ENCODE measurements at places on chromosomes 6 and 20.

GRCh38 chr20:33444797-33445560 lies 1.4 kb upstream of the SNTA1 start:
- no peak for DNase-seq

DNA sequence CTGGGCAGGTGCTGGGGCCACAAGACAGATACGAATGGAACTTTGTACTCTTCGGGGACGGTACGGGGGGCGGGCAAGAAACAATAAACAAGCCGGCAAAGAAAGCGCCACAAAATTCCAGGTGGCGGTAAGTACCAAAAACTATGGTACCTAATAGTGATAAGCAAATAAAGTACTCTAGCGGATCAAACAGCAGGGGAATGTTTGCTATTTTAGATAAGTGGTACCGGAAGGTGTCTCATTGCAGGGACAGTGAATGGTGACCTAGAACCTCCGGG lies 15.1 kb upstream of the RIPK1 start:
- DNase-seq, result no peak

DNA sequence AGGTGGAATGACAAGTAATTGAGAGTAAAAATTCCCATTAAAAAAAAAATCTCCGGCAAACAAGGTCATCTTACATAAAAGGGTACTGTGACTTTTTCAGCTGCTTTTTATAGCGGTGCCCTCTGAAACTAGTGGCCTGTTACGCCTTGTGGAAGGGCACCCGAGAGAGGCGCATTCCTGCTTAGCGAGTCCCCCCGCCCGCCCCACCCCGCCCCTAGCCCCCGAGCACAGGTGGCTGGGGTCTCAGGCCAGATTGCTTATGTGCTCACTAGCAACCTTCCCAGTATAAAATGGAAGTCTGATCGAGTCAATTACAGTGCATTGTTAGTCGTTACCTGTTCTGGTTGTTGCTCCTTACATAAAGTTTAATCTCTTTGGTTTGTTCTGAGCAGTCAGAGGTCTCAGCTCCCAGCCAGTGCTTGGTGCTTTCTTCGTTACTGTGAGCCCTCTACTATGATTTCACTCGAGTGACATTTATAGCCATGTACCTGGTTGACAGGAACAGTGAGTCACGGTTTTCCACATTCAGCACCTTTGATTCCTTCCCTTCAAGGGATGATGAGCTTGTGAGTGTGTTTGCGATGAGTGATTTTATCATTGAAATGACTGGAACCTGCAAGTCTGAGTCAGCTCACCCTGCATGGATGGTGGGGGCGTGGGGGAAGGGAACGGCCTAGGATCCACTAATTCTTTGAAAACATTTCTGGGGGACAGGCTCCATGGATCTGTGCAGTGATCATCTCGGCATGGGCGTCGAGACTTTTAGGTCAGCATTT lies 47.6 kb downstream of the ZDHHC14 start:
- no peak for DNase-seq

DNA sequence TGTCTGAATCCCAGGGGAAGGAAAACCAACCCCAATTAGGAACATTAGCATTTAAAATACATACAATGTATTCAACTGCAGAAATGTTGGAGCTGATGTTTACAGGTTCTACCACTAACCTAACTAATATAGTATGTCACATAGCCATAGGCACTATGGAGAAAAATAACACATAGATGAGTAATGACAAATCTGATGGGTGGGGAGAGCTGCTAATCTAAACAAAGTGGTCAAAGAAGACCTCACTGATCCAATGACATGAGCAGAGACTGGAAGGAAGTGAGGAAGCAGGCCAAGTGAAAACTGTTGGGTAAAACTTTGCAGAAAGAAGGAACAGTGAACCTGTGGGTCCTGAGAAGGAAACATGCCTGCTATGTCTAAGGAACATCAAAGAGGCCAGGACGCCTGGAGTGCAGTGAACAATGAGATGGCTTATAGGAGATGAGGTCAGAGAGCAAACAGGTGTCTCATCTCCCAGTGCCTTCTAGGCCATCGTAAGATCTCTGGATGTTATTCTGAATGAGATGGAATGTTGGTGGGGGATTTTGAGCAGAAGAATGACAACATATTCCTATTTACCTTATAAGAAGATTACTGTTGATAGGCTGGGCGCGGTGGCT lies 135.7 kb downstream of the ALDH8A1 start:
- DNase-seq, result no peak

DNA sequence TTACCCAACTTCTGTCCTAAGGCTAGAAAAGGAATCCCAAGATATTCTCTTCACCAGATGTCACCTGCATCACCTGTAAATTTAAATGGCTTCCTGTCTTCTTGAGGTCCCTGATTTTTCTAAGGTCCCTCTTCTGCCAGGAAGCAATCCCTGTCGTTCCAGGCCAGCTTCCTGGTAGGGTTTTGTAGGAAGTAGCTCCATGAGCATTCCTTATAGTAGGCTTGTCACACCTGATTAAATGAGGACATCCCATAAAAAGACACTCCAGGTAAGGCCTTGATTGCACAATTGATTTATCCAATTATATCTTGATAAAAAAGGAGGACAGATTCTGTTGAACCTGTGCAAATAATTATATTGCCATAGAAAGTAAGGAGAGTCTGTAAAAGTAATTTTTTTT lies 8.7 kb downstream of the RAB44 start:
- DNase-seq, result no peak

- no peak for DNase-seq
Observed at GRCh38 chr6:134676307-134677281, 273.3 kb downstream of the ALDH8A1 start.

DNA sequence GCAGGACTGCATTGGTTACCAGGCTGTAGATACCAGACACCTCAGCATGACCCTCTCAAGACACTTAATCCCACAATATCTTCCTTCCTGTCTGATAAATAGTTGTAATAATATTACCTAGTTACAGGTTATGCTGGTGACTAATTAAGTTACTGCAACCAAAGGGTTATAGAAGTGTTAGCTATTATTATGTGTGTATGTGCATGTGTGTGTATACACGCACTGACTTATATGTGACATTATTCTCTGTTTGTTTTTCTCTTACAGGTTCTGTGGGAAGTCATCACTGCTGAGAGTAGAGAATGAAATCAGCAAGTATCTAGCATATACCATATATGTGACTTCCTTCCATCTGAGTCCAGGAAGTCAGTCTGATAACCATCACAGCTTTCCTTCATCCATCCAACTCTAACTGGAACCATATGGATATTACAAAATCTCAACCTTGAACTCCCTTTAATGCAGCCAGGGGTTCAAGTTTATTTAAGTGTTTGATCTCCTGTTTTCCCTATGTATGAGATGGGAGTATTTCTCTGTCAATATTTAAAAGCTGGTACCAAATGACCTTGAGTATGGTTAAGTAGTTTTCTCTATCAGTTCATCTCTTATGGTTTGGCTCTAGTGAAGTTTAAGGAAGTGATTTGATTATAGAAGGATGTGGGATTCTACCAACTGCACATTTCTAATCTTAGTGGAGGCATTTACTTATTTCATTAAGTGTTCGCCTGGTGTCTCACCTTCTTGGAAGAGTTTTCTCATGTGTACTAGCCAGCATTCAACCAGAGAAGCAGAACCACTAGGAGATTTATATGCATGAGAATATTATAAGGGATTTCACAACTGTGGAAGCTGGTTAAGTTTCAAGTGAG lies 313.2 kb downstream of the HIVEP2 start:
- DNase-seq, result no peak

- peak; percentile 59 for DNase-seq
Observed at GRCh38 chr6:26199057-26199772, 112.0 kb downstream of the HFE start.

DNA sequence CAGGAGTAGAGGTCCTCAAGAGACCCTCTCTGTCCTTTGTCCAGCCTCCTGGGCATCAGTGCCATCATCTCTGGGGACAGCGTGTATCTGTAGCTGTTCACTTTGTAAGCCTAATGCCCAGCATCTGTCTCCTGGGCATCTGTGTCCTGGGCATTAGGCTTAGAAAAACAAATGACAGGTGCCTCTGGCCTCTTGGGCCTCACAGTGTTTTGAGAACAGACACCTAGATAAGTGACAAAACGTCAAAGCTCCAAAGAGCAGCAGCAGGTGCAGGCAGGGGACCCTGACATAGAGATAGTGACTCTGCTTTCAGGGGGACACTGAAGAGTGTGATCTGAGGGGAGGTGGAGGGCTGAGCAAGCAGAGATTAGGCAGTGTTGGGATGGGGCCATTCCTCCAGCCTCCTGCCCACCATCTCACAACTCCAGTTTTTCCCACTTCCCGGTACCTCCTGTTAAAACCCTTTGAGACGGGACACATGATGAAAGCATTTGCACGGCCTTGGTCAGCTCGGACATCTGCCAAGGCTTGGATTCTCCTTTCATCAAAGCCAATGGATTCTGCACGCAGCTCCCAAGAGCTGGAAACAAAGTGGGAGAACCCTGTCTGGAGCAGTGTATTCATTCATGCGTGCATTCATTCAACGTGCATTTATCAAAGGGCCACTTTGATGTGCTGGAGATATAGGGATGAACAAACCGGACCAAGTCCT lies 55.5 kb upstream of the CD93 start:
- no peak for DNase-seq

DNA sequence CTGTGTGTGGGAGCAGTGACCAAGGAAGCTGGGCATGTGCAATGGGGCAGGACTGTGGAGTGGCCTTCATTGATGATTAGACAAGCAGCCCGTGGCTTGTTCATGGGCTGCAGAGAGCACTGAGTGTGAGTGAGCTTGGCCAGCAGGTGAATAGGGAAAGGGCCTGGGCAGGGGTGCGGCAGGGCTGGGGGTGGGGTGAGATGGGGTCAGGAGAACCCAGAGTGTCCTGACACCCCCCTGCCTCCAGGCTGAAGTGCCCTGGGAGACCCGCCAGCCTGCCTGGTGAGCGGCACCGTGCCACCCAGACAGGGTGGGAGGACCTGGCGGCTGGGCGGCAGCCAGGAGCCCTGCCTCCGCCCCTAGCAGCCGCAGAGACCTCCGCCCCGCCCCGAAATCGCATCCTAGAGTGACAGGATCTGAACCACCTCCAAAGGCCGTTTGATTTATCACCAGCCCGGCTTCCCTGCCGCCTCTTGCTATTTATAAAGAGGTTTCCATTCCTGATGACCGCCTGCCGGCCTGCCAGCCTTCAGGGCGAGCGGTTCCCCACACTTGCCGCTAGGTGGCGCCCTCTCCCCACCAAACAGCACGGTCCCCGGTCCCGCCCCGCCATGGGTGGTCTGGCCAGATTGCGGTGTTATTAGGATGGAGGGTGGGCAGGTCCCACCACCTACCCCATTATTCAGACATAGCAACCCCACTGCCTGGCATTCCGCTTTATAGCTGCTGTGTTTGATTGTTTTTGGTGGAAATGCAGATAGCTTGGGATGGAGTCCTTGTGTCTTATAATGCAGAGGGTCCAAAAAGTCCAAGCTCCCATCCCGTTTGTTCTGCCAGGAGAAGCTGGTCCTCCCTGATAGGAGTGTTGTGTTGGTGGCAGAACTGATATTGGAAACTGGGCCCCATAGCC lies 3.5 kb downstream of the MYLK2 start:
- peak; percentile 66 for DNase-seq

DNA sequence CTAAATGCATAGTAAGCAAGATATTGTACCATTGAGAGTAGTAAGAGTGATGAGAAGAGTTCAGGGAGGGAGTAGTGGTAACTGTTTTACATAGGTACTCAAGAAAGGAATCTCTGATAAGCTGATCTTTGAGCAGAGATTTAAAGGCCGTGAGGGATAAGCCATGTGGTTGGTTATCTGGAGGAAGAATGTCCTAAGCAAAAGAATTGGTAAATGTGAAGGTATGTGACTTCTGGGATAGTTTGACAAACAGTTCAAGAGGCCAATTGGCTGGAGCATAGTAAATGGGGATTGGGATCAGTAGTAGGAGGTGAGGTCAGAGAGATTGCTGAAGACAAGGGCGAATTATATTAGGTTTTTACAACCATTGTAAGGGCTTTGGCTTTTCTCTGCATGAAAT lies 40.1 kb downstream of the PLCB1 start:
- DNase-seq, result no peak

- DNase-seq, result no peak
Observed at GRCh38 chr20:14223806-14224205, 113.6 kb downstream of the FLRT3 start.

- DNase-seq, result no peak
Observed at GRCh38 chr20:41205313-41205712, 68.0 kb downstream of the PLCG1 start.

GRCh38 chr6:142474531-142475289 lies 172.9 kb downstream of the ADGRG6 start:
- DNase-seq, result no peak

DNA sequence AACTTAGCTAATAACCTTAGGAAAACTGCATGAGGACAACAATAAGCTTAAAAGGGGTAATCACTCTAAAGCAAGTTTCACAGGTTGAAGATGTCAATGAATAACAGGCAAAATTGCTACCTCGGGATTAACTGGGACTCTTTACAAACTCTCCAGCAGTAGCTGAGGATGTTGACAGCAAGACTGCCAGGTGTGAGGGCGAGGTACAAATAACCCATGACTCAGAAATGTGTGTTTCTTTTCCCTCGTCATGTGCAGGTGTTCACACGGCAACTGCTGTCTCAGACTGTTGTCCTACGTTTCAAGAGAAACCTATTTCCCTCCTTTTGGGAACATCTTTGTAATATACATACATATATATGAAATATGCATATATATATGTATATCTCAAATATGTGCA lies 15.9 kb downstream of the BCAS1 start:
- DNase-seq, result no peak

DNA sequence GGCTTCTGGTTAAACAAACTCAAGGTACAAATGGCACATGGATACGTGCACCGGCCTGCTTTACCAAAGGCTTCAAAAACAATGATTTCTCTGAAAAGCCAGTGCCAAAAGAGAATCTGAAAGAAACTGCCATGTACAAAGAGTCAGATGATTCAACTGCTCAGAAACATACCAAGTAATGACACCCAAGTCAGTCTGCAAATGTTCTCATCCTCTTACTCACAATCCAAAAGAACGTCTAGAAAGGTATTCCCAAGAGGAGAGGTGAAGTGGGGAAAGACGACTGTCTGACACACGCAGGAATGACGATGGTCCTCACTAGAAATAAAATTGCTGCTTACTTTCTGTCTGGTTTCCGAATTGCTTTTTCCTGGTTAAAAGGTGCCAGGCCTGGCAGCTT lies 52.9 kb downstream of the NFATC2 start:
- no peak for DNase-seq

DNA sequence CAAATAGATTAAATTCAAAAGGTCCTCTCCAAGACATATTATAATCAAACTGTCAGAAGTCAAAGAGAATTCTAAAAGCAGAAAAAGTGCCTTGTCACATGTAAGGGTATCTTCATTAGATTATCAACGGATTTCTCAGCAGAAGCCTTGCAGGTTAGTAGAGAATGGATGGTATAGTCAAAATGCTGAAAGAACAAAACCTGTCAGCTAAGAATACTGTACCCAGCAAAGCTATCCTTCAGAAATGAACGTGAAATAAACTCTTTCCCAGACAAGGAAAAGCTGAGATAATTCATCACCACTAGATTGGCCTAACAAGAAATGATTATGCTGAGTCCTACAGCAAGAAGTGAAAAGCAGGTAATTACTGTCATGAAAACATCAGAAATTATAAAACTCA lies 92.9 kb downstream of the STXBP5 start:
- no peak for DNase-seq

All from T-cell (primary cell).